ENCODE measurements at places on chromosomes 1 and 21.

- DNase-seq = no peak
Observed at GRCh38 chr1:938711-939489, 15.2 kb downstream of the SAMD11 start.

GRCh38 chr1:112358061-112358770, 37.8 kb upstream of the CTTNBP2NL start:
- DNase-seq = no peak

DNA sequence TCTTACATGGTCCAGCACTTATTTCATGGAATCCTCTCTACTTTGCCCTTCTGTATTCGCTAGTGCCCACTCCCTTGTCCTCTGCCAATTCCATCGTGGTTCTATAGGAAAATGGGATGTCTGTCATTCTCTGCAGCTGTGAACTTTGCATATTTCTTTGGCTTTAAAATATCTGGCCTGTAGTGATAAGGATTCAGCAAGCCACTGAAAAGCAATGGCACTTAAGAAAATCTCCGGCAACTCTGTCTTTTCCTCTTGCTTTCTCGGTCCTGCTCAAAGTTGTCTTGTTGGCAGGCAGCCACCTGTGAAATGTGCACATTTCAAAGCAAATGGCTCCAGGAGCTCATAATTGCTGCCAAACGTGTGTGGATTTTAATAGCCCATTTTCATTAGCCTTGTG, 91.8 kb downstream of the CHD1L start:
- no peak for DNase-seq

- DNase-seq = no peak
Observed at GRCh38 chr1:36576551-36577110, 93.9 kb upstream of the CSF3R start.

- DNase-seq = peak; percentile 14
Observed at GRCh38 chr1:29519788-29520110, 283.4 kb downstream of the PTPRU start.

GRCh38 chr1:55164906-55165305, 50.3 kb downstream of the USP24 start:
- DNase-seq = no peak

DNA sequence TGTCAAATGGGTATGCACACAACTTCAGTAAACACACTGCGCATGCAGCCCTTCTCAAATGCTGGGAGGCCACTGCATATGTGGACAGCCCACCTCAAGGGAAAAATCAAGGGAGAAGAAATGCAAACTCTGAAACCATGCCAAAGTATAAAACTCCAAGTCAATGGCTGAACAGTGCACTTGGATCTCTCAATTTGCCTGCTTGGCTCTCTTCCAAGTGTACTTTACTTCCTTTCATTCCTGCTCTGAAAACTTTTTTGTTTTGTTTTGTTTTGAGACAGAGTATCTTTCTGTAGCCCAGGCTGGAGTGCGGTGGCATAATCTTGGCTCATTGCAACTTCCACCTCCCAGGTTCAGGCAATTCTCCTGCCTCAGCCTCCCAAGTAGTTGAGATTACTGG, 18.8 kb upstream of the COP1 start:
- no peak for DNase-seq

- DNase-seq = no peak
Observed at GRCh38 chr1:193762236-193762635, 575.8 kb upstream of the B3GALT2 start.

DNA sequence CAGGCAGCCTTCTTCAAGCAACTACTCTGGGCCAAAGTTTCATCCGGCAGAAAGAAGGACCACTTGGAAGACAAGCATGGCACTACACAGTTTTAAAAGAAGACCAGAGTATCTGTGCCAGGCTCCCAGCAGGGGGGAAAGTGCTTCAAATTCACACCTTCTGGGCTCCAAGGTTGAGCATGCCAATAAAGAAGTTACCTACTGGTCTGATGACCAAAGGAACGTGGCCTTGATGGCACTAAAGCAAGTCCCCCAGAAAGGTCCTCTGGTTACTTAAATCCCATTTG, 73.5 kb downstream of the CD46 start:
- DNase-seq = no peak

DNA sequence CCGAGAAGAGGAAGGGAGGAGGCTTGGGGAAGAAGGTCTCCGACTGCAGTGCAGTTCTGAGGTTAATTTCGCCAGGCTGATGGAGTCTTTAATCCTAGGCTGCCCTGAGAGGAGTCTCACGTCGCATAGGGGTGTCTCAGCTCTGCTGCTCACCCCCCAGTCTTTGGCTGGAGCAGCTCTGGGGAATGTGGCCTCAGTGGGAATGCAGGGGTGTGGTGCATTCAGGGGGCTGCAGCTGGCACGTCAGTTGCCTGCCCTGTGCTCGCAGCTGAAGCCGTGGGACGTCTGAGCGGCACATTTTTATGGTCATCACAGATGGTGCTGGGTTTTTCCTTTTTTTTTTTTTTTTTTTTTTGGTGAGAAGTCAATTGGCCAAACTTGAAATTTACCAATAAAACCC, 38.2 kb downstream of the ACTN2 start:
- no peak for DNase-seq

- no peak for DNase-seq
Observed at GRCh38 chr21:32143241-32143939, 135.5 kb downstream of the MIS18A start.

- DNase-seq = no peak
Observed at GRCh38 chr1:55054396-55054795, 15.0 kb downstream of the PCSK9 start.

- DNase-seq = peak; percentile 34
Observed at GRCh38 chr21:42681296-42682206, 28.1 kb downstream of the PDE9A start.

DNA sequence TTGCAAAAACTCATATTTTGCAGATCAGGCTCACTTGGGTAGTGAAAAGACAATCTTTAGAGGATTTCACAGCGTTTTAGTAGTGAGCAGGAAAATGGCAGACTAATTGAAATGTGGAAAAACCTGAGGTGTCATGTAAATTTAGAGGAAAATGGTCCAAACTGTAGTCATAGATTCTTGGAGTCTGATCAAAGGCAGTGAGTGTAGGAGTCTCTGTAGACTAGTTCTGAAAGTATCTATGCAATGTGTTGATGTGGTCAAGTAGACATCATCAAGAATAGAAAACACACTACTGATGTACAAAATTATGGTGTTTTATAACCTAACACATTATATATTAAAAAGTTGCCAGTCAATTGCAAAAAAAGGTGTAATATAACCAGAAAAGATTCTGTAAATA, 143.2 kb upstream of the C1orf105 start:
- DNase-seq = no peak

DNA sequence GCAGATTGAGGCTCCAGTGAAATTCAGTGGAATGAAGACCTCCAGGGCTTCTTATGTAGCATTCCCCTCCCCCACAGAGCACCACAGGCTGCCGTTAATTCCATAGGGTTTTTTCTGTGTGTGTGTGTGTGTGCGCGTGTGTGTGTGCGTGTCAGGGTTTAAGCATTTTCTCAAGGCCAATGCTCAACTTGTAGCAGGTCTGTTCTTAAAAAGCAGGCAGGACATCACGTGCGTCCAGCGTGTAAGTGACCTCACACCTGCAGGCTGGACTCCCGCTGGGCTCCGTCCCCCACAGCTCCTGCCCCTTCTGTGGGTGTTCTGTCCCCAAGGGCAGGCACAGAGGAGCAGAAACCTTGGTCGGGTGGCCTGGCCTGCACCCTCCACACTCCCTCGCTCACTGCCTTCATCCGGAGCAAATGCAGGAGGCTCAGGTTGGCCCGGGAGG, 5.3 kb downstream of the PRDM16 start:
- DNase-seq = no peak

GRCh38 chr1:192003295-192004077, 154.8 kb upstream of the RGS18 start:
- DNase-seq = no peak

DNA sequence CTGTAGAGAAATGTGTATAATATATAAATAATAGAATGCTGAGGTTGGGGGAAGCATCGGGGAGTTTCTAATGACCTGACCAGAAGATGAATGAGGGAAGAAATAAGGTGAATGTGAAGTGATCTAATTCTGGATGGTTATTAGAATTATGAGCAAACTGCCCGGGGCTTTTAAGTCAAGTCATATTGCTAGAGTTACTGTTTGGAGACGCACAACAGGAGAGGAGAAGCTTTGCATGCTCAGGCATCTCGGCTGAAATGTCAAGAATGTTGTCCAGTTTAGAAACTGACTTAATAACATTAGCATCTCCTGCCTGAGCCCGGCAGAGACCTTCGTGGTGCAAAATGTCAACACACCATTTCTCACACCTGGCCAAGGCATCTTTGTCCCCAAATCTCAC, 119.1 kb downstream of the RRAGC start:
- no peak for DNase-seq

GRCh38 chr1:113156368-113156767, 83.4 kb downstream of the LRIG2 start:
- DNase-seq = no peak

DNA sequence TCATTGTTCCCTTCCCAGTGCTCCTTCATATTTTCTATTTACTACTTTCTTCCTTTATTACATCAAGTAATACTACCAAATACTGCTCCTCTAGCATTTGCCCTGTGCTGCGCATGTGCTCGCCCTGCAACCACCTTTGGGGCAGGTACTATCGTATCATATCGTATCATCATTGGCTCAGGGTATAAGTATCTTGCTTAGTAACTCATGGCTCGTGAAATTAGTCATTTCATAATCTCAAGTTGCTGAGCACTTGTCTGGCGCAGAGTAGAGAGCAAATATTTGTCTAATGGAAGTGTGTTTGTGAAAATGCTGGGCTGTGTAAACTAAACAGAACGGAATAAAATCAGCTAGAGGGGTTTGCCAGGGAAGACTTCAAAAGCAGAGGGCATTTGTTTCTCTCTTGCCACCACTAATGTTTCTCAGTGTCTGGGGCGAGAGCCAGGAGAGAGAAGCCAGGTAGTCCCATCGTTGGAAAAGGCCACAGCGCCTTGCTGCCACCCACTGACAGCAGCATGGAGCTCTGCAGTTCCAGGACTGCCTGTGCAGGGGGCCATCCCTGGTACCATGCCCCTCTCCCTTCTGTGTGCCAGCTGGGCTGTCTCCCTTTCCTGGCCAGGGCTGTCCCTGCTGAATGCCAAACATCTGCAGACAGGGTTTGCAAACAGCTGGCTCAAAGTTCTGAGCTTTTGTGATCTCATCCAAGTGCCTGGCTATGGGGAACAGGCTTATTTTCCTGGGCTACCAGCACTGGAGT, 20.0 kb upstream of the CPT2 start:
- DNase-seq = no peak

DNA sequence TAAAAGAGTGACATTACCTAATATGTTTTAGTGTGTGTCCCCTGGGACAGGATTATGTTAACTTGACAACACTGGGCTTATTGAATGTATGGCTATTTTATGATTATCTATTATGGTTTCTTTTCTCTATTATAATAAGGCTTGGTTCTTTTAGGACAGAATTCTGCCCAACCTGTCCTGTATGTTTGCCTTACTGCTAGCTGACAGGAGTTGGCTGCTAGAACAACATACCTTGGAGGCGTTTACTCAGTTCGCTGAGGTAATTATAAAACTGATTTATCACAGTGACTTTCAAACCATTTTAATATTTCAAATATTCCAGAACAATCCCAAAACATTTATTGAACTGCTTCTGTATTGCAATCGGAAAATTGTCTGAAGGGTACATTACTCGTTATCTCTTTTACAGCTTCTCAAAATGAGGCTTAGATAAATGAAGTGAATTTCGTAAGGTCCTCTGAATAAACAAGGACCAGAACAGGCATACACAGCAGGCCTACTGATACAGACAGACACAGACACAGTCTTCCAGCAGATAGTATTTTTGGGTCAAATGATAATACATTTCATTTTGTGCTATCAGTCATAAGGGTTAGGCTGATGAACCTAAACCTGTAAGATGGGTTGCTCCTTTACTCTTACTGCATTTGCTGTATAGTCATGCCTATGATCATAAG, 44.2 kb downstream of the SCYL3 start:
- no peak for DNase-seq

- no peak for DNase-seq
Observed at GRCh38 chr21:41321211-41321907, 4.8 kb downstream of the FAM3B start.

DNA sequence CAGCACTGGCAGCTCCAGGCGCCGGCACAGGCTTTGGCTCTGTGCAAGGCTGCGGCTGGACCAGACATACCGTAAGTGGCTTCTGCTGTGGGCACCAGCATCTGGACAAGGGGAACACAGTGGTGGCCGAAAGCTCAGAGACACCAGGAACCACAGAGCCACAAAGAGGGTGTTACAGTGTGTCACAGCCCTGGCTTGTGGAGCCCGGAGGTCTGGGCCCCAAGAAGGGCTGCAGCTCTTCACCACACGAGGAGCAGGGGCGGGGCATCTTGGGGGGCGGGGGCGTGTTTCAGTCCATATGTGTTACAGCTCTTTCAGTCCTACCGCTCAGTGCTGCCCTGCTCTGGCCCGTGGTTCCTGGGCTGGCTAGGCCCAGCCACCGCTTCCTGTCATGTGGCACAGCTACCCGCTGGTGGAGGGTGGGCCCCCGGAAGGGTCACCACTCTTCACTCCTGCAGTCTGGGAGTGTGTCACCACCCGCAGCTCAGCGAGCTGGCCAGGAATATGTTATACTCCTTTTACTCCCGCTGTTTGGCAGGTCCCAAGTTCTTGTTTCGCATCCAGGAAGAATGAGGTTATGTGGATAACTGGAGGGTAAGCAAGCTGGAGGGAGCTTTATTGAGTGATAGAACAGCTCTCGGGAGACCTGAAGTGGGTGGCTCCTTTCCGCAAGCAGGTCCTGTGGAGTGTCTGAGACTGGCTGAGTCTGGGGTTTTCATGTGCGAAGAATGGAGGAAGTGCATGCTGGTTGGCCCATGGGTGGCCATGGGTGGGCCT, 3.3 kb upstream of the LSM10 start:
- DNase-seq = no peak

DNA sequence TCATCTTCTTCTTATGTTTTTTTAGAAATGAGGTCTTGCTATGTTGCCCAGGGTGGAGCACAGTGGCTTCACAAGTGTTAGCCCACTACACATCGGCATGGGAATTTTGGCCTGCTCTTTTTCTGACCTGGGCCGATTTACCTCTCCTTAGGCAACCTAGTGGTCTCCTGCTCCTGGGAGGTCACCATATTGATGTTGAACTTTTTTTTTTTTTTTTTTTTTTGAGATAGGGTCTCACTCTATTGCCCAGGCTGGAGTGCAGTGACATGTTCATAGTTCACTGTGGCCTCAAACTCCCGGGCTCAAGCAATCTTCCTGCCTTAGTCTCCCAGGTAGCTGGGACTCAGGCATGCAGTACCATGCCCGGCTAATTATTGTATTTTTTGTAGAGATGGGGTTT, 7.5 kb downstream of the AK2 start:
- no peak for DNase-seq

- no peak for DNase-seq
Observed at GRCh38 chr1:18126616-18127015, 19.0 kb downstream of the IGSF21 start.

GRCh38 chr1:151939779-151940178, 30.5 kb upstream of the THEM4 start:
- no peak for DNase-seq

GRCh38 chr1:171220581-171221054, 27.7 kb upstream of the FMO1 start:
- no peak for DNase-seq

All from RWPE2 (cell line).